Fibroblast of villous mesenchyme (primary cell): ENCODE measurements at places on chromosomes 13 and 19.

DNA sequence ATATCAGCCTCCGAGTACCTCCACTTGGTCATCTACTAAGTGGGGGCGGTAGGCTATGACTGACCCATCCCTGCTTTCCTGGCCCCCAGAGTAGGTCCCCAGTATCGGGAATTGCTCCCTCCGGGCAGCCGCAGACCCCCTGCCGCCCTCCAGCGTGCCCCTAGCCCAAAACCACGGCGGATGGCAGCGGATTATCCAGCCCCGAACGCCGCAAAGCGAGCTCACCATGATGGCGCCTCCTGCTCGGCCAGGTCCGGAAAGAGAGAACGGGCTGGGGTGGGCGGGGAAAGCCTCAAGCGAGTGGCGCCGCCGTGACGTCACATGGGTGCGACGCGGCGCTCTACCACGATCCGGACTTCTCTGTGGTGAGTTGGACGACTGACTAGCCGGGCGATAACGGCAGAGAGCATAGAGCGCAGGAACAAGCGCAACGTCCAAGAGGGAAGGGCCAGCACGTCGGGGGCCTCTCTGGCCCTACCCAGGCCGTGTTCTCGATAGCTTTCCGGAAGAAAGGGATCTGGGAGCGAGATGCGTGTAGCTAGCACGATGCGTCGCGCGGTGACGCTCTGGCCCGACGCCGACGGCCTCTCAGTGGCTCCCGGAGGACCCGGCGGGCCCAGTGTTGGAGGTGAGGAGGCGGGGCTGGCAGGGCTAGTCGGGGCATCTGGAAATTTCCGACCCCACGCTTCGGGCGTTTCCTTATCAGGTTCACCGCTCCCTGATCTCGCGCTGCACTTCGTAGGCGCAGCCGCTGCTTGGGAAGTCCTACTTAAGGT is at the start of the genes RPL18 and SPHK2:
RPL18 (minus strand) TSS at position 263 of the 776 bp plus-strand sequence; CDS start at position 228, 35 bp downstream.
SPHK2 (plus strand) TSS at position 591 of the 776 bp plus-strand sequence. CDS start 1,009 bp downstream, outside the sequence.
- peak; percentile 100 for DNase-seq

DNA sequence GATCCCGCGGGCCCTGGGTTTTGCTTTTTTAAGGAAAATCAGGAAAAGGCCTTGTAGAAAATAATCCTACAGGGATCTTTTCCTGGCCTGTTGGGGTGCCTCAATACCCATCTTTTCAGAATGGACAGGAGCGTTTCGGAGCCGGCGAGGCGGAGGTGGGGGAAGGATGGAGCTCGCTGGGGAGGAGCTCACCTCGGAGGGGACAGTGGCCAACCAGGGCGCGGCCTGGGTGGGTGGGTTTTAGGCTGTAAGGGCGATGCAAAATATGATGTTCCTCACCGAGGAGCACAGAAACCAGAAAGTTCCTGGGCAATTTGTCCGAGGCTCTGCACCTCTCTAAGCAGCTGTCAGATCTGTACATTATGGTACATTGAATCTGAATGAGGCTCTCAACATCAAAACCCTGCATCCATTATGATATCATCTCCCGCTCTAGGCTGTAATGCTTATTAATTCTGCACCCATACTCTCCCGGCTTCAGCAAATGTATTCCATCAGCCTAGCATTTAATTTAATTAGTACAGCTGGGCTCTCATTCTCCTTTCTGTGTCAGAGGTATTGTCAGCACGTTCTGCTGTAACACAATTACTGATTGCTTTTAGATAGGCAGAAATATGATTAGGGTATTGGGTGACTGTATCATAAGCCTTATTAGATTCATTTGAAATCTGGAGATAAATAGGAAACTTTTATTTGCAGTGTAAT is 90.3 kb upstream of the SOX1 start:
- DNase-seq, result no peak

DNA sequence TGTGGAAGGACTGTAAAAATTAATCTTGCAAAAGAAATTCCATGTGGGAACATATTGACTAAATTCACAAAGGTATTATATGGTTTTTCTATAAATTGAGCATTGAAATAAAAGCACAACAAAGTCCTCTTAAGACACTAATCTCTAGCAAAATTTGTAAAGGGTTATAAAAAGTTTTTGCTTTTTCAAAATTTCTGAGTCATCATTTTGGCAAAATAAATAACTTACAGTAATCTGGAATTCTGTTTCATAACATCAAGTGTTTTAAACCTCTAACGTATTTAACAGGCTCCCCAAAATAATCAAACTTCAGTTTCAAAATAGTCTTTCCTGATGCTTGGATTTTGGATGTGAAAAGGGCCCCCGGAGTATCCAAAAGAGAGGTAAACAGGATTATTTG is 26.0 kb downstream of the MED4 start:
- no peak for DNase-seq

- no peak for DNase-seq
Observed at GRCh38 chr19:39740395-39740794, 2.6 kb upstream of the CLC start.

DNA sequence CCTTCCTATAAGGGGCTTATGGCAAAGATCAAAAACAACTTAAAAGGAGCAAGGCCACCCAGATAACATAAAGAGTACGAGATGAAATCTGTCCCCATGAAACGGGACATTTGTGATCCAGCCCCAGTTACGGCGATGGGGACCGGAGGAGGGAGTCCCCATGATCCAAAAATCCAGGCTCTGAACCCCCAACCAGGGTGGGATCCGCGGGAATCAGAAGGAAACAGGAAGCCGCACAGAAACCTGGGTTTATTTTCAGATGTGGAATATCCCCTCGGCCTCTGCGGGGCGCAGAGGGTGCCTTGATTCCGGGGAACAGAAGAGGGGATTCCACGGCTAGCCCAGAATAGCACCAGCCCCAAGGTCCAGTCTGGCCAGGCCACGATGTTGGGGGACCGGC is 5.0 kb downstream of the PTPRS start:
- no peak for DNase-seq

DNA sequence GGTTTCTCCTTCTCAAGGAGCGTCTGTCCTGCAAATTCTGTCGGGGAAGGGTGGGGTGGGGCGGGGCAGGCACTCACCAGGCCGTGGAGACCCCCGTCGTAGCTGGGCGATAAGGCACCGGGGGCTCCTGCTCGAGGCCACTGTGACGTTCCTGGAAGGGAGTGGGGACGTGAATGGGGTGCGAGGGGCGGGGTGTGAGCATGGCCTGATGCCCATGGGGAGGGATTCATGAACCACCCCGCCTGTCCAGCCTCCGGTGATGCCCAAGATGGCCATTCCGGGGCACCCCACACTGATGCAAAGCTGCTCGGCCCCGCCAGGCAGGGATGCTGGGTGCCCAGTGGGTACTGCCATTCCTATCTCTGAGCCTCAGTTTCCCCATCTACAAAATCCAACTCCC is 14.4 kb upstream of the UQCR11 start:
- DNase-seq, result no peak
